Memory B cell (primary cell): ENCODE measurements at places on chromosomes 2 and 18.

- no peak for DNase-seq
Measured at GRCh38 chr18:72612894-72613533, 68.9 kb upstream of the CBLN2 start.

- no peak for DNase-seq
Measured at GRCh38 chr18:6546229-6546628, 131.5 kb upstream of the L3MBTL4 start.

DNA sequence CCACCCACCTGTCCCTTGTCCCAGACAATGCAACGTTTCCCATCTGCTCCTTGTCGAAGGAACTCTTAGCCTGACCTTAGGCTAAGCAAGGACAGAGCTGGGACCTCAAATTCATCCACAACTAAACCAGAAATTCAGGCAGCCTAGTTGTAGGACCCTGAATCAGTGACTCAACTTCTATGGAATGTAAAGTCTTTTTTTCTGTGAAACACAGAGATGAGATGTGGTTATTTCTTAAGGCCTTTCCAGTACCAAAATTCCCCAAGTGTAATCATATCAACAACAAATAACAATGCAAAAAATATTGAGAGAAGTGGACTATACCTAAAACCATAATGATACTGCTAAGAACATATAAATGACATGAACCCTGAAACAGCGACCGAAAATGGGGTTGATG lies 46.7 kb downstream of the EN1 start:
- DNase-seq: no peak

GRCh38 chr2:201191132-201191875 lies 8.4 kb downstream of the CASP10 start:
- no peak for DNase-seq

- no peak for DNase-seq
Measured at GRCh38 chr2:216551234-216552068, 52.8 kb downstream of the RPL37A start.

DNA sequence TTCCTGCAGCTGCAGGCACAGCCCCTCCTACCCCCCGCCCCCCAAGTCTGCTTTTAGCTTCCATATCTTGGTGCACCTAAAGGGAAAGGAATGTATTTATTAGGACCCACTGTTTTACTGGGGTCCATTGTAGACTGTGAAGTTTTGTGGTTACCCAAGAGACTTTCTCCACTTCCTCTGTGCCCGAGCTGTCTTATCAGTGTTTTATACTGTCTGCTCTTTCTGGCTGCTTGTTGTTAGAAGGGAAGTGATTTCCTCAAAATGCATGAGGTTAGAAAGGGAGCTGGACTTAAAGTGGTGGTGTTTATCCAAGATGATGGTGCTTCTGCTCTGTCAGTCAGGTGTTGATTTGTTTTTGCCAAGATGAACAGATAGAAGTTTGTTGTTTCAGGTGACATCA lies 85.0 kb downstream of the PTH2R start:
- DNase-seq: no peak

DNA sequence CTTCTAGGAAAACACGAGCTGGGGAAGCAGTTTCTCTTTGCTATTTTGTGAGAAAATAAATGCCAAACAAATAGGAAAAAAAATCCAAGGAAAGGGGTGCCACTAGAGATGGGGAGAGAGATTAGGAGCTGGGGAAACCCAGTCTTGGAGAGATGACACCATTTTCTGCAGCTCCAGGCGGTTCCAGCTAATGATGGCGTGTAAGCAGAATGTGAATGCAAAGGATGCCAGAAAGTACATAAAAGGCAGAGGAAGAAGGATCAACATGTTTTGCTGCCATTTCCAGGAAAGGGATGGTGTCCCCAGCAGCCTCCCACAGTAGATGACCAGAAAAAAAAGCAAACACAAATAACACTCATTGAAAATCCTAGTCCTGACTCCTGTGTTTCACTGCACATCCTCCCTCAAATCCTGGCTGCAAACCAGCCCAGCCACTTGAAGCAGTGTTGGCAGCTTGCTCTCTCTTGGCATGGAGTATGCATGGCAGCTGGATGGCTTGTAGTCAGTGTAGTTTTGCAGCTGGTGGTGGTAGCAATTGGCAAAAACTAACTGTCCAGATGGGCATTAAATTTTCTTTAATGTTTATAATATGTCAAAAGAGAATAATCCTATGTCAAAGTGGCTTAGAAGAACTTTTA lies 93.6 kb downstream of the FTCDNL1 start:
- no peak for DNase-seq

GRCh38 chr2:150639383-150639782 lies 151.9 kb upstream of the RND3 start:
- DNase-seq: no peak

DNA sequence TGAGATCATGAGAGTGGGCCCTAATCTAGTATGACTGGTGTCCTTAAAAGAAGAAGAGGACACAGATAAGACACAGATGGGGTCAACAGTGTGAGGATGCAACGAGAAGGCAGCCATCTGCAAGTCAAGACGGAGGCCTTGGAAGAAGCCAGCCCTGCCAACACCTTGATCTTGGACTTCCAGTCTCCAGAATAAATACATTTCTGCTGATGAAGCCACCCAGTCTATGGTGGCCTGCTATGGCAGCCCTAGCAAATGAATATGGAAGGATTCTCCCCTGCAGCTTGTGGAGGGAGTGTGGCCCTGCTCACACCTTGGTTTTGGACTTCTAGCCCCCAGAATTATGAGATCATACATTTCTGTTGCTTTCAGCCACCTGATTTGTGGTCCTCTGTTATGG lies 12.3 kb downstream of the CTIF start:
- DNase-seq: no peak

DNA sequence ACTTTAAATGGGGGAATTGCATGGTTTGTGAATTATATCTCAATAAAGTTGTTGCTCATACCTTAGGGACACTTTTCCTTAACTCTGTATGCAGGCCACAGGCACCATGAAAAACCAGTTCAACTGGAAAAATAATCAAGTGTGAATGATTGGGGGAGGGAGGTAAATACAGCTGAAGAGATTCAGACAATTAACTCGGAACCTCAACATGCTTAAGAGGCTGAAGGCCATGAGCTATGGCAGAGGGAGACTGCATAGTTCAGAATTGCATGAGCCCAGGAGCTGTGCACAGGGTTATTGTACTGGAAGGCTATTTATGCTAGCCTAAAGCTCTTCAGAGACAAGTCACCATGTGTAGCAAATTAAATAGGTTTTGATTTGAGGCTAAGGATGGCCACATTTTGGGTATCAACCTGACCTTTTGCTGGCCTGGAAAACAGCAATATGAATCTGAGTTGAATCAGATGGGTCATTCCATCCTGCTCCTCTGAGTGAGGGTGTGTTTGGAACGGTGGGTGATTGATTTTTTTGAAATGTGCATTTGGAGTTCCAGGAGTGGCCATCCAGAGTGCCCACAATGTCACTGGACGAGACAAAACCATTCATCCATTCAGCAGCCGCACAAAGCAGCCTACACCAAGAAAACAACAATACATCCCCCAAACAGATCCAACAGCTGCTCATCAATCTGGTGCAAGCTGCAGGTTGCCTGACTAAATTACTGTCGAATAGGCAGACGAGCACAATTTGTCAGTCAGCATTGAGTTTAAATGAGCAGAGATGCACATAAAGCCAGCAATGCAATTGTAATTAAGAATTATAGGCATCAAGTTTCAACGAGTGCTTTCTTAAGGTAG lies 42.5 kb downstream of the HRH4 start:
- DNase-seq: no peak

DNA sequence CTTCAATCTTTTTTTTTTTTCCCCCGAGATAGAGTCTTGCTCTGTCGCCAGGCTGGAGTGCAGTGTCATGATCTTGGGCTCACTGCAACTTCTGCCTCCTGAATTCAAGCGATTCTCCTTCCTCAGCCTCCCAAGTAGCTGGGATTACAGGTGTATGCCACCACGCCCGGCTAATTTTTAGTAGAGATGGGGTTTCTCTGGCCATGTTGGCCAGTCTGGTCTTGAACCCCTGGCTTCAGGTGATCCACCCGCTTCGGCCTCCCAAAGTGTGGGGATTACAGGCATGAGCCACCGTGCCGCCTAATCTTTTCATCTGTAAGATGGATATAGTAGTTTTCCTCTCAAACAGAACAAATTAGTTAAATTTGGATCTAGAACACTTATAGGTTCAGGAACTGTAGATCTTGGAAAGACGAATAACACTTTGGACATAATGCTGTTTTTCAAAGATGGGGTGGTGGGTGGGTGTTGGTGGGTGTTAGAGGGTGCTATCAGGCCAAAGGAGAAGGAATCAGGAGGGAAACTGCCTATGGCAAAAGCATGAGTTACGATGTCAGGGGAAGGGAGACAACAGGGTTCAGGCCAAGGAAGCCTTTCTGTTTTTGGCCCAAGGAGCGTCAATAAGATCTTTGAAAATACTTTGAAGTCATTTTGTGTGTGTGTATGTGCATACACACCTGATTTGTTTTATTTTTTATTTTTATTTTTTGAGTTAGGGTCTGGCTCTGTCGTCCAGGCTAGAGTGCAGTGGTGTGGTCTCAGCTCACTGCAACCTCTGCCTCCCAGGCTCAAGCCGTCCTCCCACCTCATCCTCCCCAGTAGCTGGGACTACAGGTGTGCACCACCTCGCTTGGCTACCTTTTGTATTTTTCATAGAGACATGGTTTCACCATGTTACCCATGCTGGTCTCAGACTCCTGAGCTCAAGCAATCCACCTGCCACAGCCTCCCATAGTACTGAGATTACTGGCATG lies 6.8 kb downstream of the RPL37A start:
- DNase-seq: no peak

- DNase-seq: no peak
Measured at GRCh38 chr2:49827366-49827765, 673.1 kb upstream of the FSHR start.

- DNase-seq: no peak
Measured at GRCh38 chr2:37688771-37689468, 17.5 kb upstream of the CDC42EP3 start.

DNA sequence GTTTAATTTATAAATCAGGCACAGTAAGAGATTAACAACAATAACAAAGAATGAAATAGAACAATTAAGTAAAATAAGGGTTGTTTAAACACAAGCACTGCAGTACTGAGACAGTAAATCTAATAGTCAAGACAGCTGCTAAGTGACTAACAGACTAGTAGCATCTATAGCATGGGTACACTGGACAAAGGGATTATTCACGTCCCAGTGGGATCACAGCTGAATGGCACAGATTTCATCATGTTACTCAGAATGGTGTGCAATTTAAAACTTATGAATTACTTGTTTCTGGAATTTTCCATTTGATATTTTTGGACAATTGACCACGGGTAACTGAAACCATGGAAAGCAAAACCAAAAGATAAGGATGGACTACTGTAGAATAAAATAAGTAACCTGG lies 161.9 kb upstream of the DAPL1 start:
- DNase-seq: no peak

GRCh38 chr2:189641002-189641401 lies 20.3 kb upstream of the ASNSD1 start:
- no peak for DNase-seq

DNA sequence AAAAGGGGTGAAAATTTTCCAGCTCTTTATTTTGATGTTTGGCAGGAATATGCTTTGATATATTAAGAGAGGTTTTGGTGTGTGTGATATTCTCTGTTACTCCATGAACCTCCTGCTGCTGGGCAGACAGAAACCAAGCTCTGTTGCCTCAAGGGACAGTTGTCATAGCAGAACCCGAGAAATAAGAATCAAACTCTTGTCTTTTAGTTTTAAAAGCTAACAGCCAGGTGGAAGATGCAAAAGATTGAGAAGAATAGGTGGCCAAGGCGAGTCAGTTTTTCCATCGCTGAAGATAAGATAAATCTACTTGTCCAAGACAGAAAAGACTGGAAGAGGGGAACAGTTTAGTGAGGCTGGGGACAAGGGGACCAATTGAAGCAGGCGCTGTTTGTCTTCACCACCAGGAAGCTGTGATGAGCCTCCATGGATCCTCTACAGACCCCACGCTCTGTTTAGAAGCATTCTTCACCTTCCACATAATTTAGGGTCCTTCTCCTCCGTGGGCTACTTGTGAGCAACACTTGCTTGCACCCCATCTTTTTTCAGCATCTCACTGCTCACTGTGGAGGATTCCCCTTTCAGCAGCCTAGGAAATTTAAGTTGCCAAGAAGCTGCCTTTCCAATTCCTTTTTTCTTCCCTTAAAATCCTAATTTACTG lies 23.9 kb downstream of the PMAIP1 start:
- DNase-seq: no peak

- no peak for DNase-seq
Measured at GRCh38 chr18:22106536-22107292, 62.7 kb upstream of the GATA6 start.

GRCh38 chr2:150900913-150901312 lies 360.8 kb downstream of the RBM43 start:
- no peak for DNase-seq

- DNase-seq: no peak
Measured at GRCh38 chr2:16785149-16785548, 119.5 kb upstream of the CYRIA start.
